ENCODE measurements at places on chromosomes 4 and X.

GRCh38 chr4:169201222-169202144 lies 69.3 kb downstream of the SH3RF1 start:
- DNase-seq: no peak

- DNase-seq: no peak
These were observed 20.0 kb upstream of the S100G start for GRCh38 chrX:16629909-16630308.

GRCh38 chr4:128866691-128867090 lies 57.2 kb downstream of the JADE1 start:
- DNase-seq: no peak

- DNase-seq: no peak
These were observed 1141.5 kb downstream of the PCDH18 start for GRCh38 chr4:136390824-136391223.

DNA sequence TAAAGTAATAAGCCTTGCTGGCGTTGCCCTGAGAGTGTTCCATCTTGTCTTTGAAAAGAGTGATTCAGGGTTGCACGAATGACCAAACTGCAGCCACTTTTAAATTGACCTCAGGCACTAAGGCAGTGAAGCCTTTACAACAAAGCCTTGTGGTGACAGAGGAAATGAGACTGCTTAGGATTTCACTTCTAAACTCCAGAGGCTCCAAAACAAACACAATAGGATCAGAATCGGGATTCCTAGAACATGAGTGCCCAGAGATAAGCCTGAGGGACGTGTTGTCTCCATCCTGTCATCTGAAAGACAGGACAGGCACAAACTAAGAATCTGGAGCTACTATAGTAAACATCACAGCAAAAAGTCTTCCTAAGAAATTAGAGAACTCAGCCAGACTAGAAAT lies 405.2 kb downstream of the PPARGC1A start:
- no peak for DNase-seq

- DNase-seq: no peak
These were observed 107.9 kb upstream of the FAT1 start for GRCh38 chr4:186831574-186831973.

GRCh38 chr4:175813204-175813603 lies 1.1 kb upstream of the GPM6A start:
- no peak for DNase-seq

- no peak for DNase-seq
These were observed 108.1 kb downstream of the RAPGEF2 start for GRCh38 chr4:159210975-159211374.

- no peak for DNase-seq
These were observed 105.0 kb downstream of the ABCB7 start for GRCh38 chrX:75051047-75051446.

DNA sequence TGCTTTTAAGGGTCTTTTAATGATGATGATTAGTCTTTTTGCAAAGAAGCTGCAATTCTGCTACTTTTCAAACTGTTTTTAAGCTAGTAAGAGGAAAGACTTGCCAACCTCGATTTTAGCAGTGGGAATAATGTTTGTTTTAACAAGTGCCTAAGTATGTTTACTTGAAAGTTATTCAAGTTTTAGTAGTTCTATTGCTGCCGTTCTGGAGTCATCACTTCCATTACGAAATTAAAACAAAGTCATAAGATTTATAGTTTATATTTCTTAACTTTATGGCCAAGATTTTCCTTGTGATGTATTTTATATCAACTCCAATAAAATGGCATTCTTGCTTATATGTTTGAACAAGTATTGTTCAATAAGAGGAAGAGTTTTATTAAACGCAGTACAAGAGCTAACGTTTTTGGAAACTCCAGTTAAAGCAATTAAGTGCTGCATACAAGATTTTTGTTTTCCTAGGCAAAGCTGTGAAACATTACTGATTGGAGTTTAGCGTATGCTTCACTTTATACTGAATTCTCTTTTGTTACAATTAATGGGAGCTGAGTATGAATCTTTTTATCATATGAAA lies 211.3 kb downstream of the TENM3 start:
- DNase-seq: no peak

DNA sequence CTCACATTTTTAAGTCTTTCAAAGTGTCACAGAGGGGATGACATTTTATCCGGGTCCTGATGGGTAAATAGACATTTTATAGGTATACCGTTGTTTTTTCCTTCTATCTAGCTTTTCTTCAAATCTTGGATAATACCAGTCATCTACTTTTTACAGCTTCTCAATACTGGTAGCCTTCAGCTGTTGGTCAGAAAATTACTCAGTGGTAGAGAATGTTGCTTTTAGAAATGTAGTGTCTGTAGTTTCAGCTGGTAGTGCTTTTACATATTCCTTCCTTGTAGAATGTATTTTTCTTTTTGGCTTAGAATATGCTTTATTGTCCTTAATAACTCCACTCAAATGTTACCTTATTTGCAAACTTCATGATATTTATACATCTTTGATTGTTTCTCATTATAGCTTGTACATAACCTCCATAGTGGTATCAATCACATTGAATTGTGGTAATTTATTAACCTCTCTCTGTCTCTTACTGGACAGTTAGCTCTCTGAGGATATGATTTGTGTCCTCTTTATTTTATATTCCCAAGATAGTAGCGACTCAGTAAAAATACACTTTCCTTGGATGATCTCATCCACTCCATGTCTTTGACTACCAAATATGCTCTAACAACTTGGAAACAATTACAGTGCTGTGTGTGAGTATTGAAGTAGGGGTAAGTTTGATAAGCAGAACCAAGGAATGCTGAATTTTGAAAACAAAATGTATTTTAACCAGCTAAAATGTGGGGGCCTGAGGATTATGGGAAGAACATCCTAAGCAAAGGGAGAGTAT lies 53.8 kb downstream of the RAP1GDS1 start:
- DNase-seq: no peak

- no peak for DNase-seq
These were observed 90.7 kb downstream of the PALLD start for GRCh38 chr4:168587411-168588125.

GRCh38 chr4:30720021-30720660 lies at the start of gene PCDH7:
Gene PCDH7 (plus strand): TSS chr4:30720369. CDS start chr4:30721423, 1,054 bp downstream.
- DNase-seq: no peak

DNA sequence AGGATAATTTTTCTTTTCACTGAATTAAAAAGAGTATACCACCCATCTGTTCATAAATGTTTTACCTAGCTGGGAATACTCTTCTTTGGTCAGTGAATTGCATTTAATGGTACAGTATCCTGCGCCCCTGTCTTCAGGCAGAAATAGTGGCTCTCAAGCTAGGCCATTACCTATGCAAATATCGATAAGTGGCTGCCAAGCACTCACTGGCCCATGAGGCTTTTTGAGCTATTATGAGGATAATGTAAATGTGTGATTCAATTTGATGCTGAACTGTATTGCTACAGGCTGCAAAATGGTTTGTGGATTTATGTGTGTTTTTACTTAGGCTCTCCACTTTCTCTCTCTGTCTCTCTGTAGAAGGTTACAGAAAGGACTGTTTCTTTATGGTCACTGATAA lies 30.1 kb upstream of the MTMR1 start:
- DNase-seq: no peak

DNA sequence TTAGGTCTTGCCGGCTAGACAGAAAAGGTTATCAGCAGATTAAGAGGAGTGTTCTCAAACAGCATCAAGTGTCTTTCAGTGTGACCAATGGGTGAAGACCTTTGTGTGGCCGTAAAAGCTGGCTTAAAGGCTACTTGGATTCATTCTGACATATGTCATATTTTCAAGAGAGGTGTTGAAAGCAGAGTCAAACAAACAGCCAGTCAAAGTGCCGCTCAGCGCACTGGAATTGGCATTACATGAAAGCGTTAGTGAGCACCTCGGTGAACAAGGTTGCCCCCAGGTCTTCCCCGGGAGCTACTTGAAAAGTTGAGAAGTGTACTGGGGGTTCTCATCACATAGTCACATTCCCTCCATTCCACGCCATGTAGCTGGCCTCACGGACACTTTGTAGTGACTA lies 148.9 kb downstream of the SOX3 start:
- DNase-seq: no peak

DNA sequence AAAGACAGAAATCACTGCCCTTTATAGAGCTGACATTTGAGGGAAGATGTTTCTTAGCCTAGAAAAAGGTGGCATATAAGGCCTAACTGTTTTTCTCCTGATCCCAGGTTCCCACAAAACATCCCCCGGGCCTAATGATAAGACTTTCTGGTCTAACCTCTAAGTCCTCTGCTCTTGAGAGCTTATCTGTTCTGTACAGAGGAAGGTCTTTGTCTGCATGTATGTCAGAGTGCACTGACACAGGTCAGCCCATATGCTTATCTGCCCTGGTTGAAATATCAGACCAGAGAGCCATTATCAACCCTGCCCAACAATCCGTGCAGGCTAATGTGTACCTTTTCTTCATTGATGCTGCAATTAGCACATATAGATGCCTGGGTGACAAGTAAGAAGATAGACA lies 76.2 kb downstream of the ARHGEF9 start:
- no peak for DNase-seq

DNA sequence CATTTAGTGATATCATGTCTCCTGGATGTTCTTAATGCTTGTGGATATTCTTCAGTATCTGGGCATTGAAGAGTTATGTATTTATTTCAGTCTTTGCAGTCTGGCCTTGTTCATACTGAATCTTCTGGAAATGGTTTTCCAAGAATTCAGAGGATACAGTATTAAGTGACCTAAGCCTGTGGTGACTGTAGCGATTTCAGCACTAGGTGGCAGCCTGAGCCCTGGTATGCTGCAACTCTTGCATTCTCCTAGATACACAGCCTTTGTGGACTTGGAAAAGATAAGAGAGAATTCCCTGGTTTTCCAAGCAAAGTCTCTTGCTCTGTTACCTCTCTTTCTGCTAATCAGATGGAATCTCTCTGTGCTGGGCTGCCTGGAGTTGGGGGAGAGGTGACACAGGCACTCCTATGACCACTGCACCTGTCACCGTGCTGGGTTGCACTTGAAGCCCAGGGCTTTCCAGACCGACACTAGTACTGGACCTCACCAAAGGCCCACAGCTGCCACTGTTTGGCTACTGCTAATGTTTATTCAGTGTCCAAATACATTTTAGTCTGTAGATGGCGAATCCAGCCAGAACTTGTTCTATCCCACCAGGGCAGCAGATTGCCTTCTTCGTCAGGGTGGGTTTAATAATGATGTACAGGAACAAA lies 19.3 kb upstream of the SPIN2A start:
- no peak for DNase-seq

- DNase-seq: no peak
These were observed 80.8 kb downstream of the APBB2 start for GRCh38 chr4:41133454-41134018.

DNA sequence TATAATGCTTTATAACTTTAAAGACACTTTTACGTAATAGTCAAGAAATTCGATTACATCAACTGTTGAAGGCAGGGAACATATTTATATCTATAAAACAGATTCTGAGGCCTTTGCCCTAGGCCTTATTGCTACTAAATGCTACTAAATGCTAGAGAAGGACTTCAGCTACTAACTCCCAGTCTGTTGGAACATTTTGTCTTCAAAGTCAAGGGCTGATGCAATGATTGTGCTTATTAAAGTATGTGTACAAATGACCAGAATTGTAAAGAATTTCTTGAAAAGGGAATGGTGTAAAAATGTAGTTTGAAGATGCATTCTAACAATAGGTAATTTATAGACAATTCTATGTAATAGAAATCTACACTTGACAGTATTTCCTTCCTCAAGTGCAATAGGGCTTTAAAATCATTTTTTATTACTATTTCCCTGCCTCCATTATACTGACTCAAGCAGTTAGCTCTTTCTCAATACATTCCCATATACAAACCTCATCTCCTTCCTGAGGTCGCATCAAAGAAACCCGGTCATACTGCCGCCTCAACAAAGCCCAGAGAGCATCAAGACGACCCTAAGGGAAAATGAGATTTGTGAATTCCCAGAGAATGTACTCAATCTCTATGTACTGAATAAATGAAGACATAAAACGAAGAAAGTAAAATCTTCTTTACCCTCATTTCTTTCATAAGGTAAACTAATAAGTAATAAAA lies 95.7 kb downstream of the ANTXR2 start:
- no peak for DNase-seq

- no peak for DNase-seq
These were observed 38.0 kb upstream of the TMPRSS11F start for GRCh38 chr4:68167706-68168105.

- no peak for DNase-seq
These were observed 3.2 kb upstream of the CDKN2AIP start for GRCh38 chr4:183441276-183441675.

DNA sequence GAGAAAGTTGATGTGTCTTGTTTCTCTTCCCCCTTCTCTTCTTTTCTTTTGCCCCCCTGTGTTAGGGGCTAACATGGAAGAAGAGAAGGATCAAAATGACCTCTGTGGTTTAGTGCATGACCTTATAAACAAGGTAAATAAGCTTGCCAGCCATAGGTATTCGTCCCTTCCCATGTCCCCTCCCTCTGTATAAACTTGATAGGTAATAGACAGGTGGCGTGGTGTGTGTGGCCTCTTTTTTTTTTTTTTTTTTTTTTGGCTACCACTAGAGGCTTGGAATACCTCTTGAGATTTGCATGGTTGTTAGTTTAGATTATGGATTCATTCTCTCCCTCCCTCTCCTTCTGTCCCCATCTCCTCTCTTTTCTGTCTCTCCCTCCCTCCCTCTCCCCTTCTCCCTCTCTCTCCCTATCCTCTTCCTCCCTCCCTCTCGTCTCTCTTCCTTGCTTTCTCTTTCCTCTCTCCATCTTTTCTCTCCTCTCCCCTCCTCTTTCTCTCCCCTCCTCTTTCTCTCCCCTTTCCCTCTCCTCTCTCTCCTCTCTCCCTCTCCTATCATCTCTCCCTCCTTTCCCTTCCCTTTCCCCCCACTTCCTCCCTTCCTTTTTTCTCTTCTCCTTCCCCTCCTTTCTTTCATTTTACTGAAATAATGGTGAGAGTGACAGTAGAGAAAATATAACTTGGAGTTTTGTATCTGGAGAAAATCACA lies 134.4 kb downstream of the AFF1 start:
- no peak for DNase-seq

- no peak for DNase-seq
These were observed 18.9 kb upstream of the FBXW7 start for GRCh38 chr4:152554742-152555141.

- DNase-seq: no peak
These were observed 92.8 kb downstream of the NFKB1 start for GRCh38 chr4:102594000-102594399.

DNA sequence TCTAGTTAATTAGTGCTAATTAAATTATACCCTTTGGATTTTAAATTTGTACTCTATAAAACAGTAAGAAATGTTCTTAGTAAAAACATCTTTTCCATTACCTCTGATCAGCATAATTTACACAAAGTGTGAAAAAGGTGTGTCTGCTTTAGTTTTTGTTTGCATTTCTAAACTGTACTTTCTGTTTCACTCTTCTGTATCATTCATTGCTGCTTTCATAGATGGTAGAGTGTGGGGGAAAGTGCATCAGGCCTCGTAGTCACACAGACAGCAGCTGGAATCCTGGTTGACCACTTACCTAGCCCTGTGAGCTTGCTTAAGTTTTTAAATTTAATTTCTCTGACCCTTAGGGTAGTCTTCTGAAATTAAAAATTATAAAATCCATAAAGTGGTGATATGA lies 275.4 kb upstream of the PITX2 start:
- no peak for DNase-seq

DNA sequence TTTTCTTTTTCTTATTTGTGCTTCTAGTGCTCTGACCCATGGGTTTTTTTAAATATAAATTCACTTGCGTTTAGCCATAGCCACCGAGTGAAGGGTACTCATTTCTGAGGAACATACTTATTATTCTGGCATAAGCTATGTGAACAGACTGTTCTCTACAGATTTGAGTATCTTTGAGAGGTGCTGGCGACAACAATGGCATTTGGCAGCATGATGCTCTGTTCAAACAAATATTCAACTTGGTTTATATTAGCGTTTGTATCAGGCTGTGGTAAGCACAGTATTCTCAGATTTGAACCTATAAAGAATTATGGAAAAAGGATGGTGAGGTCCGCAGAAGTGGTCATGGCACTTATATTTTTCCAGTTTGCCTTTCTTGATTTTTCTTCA lies 108.7 kb upstream of the LIMCH1 start:
- DNase-seq: no peak
